ENCODE measurements at places on chromosomes 7 and 10. TPM values are rescaled to one million over a fixed set of nuclear protein-coding genes. Genes with fewer than 3 reads are reported as not detected.

BLNK gene
- total RNA-seq = not detected

HOXA10 gene
- total RNA-seq = 0.14 TPM

ZNF33B gene
- total RNA-seq = 11.3 TPM

LRIT1 gene
- not detected for total RNA-seq

MET gene
- 80.8 TPM for total RNA-seq

RELN gene
- 7.9 TPM for total RNA-seq

HOXA4 gene
- 0.74 TPM for total RNA-seq

VSTM2A gene
- not detected for total RNA-seq

TIAL1 gene
- 22.0 TPM for total RNA-seq

DNAJC2 gene
- total RNA-seq = 21.9 TPM

CPN1 gene
- total RNA-seq = not detected

MAT1A gene
- not detected for total RNA-seq

FAS gene
- 30.2 TPM for total RNA-seq

SKIDA1 gene
- 0.46 TPM for total RNA-seq

PRSS37 gene
- total RNA-seq = not detected

SPDYE8 gene
- total RNA-seq = not detected

FOXI2 gene
- not detected for total RNA-seq

USP6NL gene
- 19.2 TPM for total RNA-seq

HMX3 gene
- total RNA-seq = not detected

CDC14C gene
- total RNA-seq = not detected

GIMAP1 gene
- total RNA-seq = 13.5 TPM

Data from pulmonary artery endothelial cell (primary cell).